ENCODE measurements at places on chromosomes 3 and 15. TPM values are rescaled to one million over a fixed set of nuclear protein-coding genes. Genes with fewer than 3 reads are reported as not detected.
A peak's percentile ranks its signal among the peaks of the same experiment; 100 is the strongest.

The FLNB gene
- polyA plus RNA-seq, result 33.3 TPM

GRCh38 chr3:189947948-189948723 lies 172.6 kb downstream of the P3H2 start:
- DNase-seq, result no peak

The CLN6 gene
- polyA plus RNA-seq, result 5.3 TPM

GRCh38 chr3:67524046-67524445 lies 130.4 kb downstream of the SUCLG2 start:
- DNase-seq, result no peak

DNA sequence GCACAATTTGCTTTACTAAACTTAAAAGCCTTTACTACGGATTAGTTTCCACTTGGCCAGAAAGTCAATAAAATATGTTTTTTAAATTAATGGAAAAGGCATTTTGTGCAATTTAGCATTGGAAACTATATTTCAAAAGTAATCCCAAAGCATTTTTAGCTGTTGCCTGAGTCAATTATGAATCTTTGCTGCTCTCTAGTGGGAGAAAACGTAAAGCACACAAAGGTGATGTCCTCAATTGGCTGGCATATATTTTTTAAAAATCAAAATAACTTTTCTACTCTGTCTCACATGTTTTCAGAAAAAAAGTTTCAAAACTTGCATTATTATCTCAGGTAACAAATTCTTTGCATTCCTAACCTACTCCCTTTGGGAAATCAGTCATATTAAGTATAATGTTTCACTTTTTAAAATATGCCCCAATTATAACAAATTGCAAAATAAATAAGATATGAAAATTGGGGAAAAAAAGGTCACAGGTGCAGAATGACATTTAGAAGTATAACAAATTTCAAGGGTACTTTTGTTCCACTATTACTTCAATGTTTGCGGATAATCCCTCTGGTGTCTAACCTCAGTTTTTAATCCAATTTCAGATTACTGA lies 47.2 kb upstream of the TEX55 start:
- no peak for DNase-seq

DNA sequence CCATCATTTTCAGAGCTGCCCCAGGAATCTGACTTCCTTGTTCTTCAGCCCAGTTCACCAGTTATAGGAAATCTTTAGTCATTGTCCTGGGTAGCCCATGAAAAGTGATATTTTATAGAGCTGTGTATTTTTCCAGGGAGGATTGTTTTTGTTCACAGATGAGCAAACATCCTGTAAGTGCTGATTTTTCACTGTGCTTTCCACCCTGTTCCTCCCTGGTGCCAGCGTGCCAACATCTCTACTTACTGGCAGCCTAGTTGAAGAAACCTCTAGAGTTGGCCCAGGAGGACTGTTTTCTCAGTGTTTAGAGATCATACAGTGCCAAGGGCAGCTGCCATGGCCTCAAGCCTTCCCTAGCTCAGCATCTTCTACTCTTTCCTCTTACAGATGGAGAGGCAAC lies 41.3 kb downstream of the ST6GAL1 start:
- DNase-seq, result peak; percentile 85

GRCh38 chr3:134328147-134328591 lies 46.1 kb downstream of the AMOTL2 start:
- DNase-seq, result peak; percentile 76

DNA sequence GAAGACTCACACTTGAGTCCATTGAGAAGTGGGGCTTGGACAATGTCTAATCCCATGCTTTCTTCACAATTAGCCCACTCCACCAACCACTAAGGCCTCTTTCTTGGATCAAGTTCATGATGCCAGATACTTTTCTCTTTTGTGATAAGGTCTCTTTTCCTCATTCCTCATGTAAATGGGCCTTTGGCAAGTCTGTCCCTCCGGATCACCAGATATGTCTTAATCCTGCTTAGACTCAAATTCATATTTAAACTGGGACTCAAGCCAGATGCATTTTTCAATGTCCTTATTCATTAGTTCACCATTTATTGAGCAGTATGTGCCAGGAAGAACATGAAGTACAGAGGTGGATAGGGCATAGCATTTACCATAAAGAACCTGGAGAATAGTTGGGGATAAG lies 671.1 kb downstream of the TBL1XR1 start:
- DNase-seq, result no peak

GRCh38 chr3:64728994-64729393 lies 41.2 kb upstream of the ADAMTS9 start:
- no peak for DNase-seq

DNA sequence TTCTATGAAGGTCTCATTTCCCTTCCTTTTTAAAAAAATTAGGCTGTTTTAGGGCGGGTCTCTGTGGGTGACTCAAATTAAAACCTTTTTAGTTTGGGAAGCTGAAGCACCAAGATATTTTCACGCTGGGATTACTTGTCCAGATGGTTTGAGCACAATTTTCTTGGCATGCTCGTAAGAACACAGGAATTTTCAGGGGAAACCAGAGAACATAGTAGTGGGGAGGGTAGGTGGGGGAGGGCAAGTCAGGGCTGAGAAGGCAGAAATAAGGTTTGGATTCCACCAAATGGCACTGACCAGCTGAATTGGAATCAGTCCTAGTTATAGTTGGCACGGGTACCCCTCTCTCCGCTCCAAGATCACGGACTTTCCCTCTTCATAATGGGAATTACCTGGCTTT lies 97.3 kb upstream of the LRIG1 start:
- peak; percentile 53 for DNase-seq

DNA sequence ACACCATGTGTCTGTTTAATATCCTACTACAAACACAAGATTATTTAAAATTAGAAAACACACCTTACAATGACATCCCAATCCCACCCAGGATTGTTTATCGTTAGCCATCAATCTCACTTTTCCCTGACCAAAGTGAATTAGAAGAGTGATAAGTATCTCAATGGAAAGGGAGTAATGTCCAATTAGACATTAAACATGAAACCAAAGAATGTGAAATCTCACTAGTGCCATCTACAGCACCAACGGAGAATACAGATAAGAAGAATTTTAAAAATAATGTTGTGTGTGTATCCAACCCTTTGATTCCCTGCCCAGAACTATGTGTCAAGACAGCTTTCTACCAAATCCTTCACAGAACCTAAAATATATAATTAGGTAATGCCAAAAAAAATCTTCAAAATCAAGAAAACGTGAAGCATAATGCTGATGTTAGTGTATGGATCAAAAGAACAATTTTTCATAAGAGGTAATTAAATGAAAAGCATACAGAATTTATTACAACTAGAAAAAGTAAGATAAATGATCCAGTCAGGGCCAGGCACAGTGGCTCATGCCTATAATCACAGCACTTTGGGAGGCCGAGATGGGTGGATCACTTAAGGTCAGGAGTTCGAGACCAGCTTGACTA lies 64.2 kb downstream of the SCAPER start:
- DNase-seq, result no peak

DNA sequence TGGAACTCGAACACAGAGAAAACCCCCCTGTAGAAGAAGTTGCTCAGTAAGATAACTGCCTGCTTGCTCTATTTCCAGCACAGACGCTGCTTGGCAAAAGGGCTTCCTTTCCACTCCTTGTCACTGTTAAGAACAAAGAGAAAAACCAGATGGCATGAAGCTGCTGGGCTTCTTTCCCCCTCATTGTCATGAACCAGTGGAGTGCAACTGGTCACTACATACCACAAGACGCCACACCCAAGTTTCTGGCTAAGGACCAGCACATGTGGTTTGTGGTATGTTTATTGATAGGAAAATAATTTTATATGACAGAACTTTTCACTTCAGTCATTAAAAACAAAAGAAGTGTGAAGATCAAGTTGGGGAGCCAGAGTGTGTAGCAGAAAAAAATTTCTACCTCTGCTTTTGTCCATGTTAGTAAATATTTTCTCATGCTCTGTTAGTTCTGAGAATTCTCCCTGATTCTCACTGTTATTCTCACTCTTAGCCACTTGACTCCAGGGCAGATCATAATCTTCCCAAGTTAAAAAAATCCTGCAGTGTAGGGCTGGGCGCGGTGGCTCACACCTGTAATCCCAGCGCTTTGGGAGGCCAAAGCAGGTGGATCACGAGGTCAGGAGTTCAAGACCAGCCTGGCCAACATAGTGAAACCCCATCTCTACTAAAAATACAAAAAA lies 37.9 kb downstream of the CLK3 start:
- no peak for DNase-seq

- DNase-seq, result no peak
Observed at GRCh38 chr3:189360291-189360690, 188.5 kb downstream of the TPRG1 start.

DNA sequence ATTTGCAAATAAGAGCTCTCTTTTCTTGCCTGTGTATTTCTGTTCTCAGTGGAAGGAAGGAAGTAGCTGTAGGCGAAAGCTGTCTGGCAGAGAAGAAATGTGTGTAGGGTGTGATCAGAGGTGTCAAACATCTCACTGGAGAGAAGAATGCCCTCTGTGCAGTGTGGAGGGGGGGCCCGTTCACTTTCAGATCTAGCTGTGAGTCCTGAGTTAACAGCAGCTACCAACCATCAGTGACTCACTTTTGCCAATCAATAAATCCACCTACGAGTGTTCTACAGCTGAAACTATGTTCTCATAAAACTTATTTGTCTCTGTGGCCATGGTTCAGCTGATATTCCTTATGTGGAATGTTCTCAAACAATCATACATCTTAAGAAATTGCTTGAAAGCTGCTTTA lies 103.7 kb downstream of the FRMD4B start:
- DNase-seq, result no peak

DNA sequence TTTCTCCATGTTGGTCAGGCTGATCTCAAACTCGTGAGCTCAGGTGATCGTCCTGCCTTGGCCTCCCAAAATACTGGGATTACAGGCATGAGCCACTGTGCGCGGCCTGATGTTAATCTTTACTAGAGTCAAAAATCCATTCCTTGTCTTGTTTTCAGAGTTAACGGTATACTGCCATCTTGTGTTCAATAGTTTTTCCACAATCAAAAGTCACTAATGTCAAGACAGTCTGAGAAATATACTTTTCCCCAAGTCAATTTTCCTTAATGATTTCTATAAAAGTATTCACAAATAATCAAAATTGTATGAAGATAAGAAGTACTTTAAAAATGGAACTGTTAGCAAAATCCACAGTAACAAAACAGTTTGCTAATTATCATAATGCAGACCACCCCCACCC lies 8.5 kb downstream of the CRBN start:
- DNase-seq, result no peak

GRCh38 chr15:36878684-36879262 lies 221.6 kb downstream of the MEIS2 start:
- DNase-seq, result no peak

The SPINK8 gene
- polyA plus RNA-seq, result not detected

The NOX5 gene
- not detected for polyA plus RNA-seq

GRCh38 chr3:130649061-130649654 lies 97.5 kb downstream of the PIK3R4 start:
- no peak for DNase-seq

DNA sequence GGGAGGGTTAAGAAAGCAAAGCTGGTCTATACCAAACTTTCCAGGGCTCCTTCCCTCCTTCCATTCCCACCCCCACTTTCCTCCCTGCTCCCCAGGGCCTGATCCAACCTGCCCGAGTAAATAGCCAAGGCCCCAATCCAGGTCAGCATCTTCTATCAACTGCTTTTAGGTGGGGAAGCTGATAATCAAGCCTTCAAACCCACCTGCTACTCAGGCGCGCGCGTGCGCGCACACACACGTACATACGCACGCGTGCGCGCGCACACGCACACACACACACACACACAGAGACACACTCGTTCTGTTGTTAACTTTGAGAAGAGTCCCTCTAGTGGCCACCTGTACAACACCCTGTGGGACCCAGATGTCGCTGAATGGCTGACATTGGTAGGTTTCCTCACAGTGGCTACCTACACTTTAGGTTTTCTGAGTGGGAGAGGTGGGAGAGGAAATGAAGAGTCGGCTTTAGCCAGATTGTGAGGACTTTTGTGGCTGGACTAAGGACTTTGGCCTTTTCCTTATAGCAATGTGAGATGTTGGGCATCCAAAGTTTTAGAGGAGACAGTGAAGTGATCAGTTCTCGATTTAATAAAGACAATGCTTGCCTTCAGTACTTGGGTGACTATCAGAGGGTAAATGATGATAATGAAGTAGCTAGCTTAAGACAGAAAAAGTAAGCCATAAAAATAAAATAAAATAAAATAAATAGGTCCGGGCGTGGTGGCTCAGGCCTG lies 179.9 kb upstream of the C2CD4B start:
- peak; percentile 60 for DNase-seq

- peak; percentile 68 for DNase-seq
Observed at GRCh38 chr15:31328428-31328968, 1.9 kb downstream of the KLF13 start.

GRCh38 chr15:50864873-50865272 lies 43.6 kb upstream of the AP4E1 start:
- DNase-seq, result no peak

Data from aorta (tissue), 5 donors.